ENCODE measurements at places on chromosomes 12 and 14.
A peak's percentile ranks its signal among the peaks of the same experiment; 100 is the strongest.

GRCh38 chr12:130204541-130204953 is 42.3 kb downstream of the FZD10 start:
- no peak for DNase-seq

- peak; percentile 71 for DNase-seq
Measured at GRCh38 chr12:55681142-55682077, 26.3 kb downstream of the ITGA7 start.

DNA sequence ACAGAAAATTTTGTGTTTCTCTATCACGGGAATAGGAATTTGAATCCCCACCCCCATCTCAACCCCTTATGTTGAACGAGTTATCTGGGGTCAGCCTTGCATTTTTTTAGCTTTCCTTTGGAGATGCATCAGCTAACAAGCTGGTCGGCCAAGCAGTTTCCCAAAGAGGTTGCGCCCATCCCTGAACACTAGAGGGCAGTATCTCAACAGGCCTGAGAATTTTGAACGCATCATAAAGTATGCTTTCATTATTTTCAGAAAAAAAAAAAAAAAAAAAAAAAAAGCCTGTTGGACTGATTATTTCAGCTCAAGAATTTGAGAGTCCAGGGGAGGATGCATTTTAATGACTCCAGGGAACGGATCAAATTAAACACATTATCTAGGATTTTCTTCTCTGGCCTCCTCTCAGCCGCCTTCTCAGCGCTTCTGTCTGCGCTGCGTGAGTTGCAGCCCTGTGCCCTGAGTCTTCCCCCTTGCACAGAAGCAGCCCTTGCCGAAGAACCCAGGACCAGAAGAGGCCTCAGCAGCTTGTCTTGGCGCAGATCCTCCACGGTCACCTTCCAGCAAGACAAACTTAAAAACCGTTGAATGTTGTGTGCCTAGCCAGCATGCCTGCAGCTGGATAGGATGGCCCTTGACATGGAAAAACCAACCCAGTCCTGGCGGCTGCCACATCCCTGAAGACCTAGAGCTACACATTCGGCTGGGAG is 76.6 kb upstream of the GZMB start:
- DNase-seq: peak; percentile 53

- DNase-seq: no peak
Measured at GRCh38 chr12:46554460-46554859, 181.9 kb upstream of the SLC38A2 start.

GRCh38 chr12:57781244-57781643 is 1.3 kb upstream of the TSFM start:
- DNase-seq: no peak

- no peak for DNase-seq
Measured at GRCh38 chr12:49874142-49874897, 29.4 kb downstream of the FAIM2 start.

GRCh38 chr12:65934480-65935115 is 110.3 kb downstream of the HMGA2 start:
- no peak for DNase-seq

- DNase-seq: no peak
Measured at GRCh38 chr14:73742520-73743238, 28.5 kb upstream of the PNMA1 start.

DNA sequence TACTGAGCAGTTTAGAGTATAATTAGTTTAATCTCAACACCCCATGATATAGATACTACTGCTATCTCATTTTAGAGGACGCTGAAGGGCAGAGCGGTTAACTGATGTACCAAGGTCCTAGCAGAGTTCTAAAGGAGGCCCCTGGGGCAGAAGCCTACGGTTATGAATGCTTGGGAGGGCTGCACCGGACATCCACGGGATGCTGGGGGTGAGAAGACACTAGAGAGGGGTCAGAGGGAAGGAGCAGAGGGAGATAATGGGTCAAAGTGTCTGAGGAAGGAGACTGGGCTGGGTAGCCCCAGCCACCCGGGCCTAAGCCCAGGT is 1.6 kb upstream of the ACTR6 start:
- no peak for DNase-seq

- peak; percentile 71 for DNase-seq
Measured at GRCh38 chr12:25529738-25530137, 23.3 kb downstream of the LMNTD1 start.
